A673 (cell line): ENCODE measurements at places on chromosomes 2 and 18.

- no peak for DNase-seq
- no peak overlapping the region for H3K4me3 ChIP-seq
- H3K27ac ChIP-seq, result no peak overlapping the region
- no peaks in the 10 kb centered on the region for H3K36me3 ChIP-seq
Measured at GRCh38 chr2:1727101-1727771, 17.1 kb downstream of the PXDN start.

GRCh38 chr2:240479111-240479501 is 43.6 kb downstream of the GPC1 start:
- DNase-seq, result no peak
- no peaks in the 10 kb centered on the region for H3K27me3 ChIP-seq
- H3K4me1 ChIP-seq, result no peaks in the 10 kb centered on the region
- H3K36me3 ChIP-seq, result no peaks in the 10 kb centered on the region
- no peak overlapping the region for H3K4me3 ChIP-seq

DNA sequence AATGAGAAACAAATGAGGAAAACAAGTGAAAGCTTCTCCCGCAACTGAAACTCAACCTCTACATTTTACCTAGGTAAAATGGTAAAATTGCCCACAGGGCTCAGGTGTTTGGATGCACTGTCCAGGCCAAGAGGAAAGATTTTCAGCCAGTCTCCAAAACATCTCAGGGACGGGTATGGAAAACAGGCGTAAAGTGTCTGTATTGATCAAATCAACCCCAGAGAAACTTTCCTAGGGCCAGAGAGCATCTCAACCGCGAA is 361 bp upstream of the HAT1 start:
- H3K4me3 ChIP-seq, result peak overlapping the region; percentile 90
- H3K4me1 ChIP-seq, result peaks cover 11% of the 10 kb centered on the region
- no peaks in the 10 kb centered on the region for H3K27me3 ChIP-seq
- peak overlapping the region; percentile 98 for H3K27ac ChIP-seq

DNA sequence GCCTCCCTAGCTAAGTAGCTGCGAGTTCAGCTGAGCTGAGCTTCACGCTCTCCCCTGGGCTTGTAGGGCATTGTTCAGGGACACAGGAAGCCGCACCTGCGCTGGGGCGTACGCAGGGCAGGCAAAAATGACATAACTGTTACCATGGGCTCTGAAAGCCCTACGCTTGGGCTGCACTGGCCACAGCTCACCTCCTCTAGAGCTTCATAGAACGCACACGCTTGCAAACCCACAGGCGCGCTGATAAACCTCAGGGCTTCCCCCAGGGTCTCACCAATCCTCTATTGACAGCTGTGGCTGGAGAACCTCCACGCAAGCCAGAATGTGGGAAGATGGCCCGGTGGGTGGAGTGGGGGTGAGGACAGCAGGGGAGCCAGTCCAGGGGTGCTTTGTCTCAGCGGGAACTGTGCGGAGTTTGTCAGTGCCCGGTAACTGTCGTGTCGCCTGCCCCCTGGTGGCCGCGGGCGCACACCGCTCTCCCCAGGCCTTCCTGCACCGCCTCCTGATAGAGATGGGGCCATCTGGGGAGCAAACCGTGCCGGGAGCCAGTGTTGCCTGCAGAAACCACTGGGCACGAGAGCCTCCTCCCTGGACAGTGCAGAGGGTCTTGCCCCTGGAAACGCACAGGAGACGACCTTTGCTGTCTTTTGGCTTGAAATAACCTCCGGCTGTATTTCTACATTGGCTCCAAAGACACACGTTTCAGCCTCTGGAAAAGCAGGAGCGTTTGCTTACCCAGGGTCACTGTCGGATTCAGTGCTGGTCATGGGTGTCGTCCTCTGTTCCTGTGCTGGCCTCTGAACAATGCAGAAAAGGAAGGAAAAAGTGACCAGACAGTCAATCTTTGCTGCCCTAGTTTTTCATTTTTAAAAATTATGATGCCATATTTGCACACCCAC is 17.0 kb upstream of the CIDEA start:
- no peaks in the 10 kb centered on the region for H3K4me1 ChIP-seq
- H3K27me3 ChIP-seq, result peaks cover 13% of the 10 kb centered on the region
- DNase-seq, result peak; percentile 75

- peak; percentile 10 for DNase-seq
- no peaks in the 10 kb centered on the region for H3K36me3 ChIP-seq
- no peaks in the 10 kb centered on the region for H3K4me1 ChIP-seq
- H3K27ac ChIP-seq, result no peak overlapping the region
- H3K4me3 ChIP-seq, result no peak overlapping the region
Measured at GRCh38 chr2:169877398-169877797, 50.1 kb downstream of the UBR3 start.

DNA sequence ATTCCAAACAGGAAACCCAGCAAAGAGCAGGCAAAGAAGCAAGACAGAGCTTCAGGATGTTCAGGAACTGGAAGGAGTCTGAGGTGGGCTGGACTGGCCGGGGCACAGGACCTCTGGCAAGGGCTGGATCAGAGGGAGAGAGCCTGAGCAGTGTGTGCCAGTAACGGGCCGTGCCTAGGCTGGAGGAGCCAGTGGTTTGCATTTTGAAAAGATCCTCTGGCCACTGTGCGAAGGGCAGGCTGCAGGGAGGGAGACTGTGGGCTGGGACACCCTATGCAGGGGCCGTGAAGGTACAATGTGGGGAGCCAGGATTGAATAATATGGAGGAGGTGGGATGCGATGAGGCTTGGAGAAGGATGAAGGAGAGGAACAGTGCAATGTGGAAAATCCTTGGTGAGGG is 6.2 kb upstream of the SDC1 start:
- no peak overlapping the region for H3K4me3 ChIP-seq
- H3K27me3 ChIP-seq, result no peaks in the 10 kb centered on the region
- no peak overlapping the region for H3K27ac ChIP-seq
- no peaks in the 10 kb centered on the region for H3K4me1 ChIP-seq
- H3K36me3 ChIP-seq, result no peaks in the 10 kb centered on the region
- no peak for DNase-seq

GRCh38 chr2:165122521-165122920 is 81.3 kb downstream of the SCN3A start:
- no peaks in the 10 kb centered on the region for H3K4me1 ChIP-seq
- no peak overlapping the region for H3K4me3 ChIP-seq
- H3K36me3 ChIP-seq, result no peaks in the 10 kb centered on the region
- DNase-seq, result no peak
- H3K27ac ChIP-seq, result no peak overlapping the region

DNA sequence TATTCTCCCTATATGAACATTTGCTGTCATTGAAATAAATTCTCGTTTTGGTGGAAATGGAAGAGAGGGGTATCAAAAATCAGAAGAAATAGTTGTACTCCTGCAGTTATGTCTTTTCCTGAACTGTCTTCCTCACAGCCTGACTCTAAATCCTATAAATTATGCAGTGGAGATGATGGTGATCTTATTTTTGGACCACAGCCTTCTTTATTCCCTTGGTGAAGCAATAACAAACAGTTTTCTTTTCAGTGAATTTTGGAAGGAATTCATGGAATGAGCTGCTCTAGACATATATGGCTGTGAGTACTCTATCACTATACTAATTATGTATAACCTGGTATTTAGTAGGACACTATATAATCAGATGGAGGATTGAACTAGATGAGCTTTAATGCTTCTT is 1.7 kb upstream of the SLC25A12 start:
- H3K4me3 ChIP-seq, result no peak overlapping the region
- H3K36me3 ChIP-seq, result no peaks in the 10 kb centered on the region
- DNase-seq, result no peak
- no peak overlapping the region for H3K27ac ChIP-seq
- peaks cover 6% of the 10 kb centered on the region for H3K4me1 ChIP-seq
- no peaks in the 10 kb centered on the region for H3K27me3 ChIP-seq

- no peaks in the 10 kb centered on the region for H3K27me3 ChIP-seq
- peak; percentile 40 for DNase-seq
- H3K36me3 ChIP-seq, result no peaks in the 10 kb centered on the region
- H3K4me3 ChIP-seq, result peak overlapping the region; percentile 92
- peaks cover 7% of the 10 kb centered on the region for H3K4me1 ChIP-seq
Measured at GRCh38 chr2:203532957-203533658, 2.0 kb downstream of the RAPH1 start.

- no peaks in the 10 kb centered on the region for H3K36me3 ChIP-seq
- no peaks in the 10 kb centered on the region for H3K27me3 ChIP-seq
- no peak overlapping the region for H3K4me3 ChIP-seq
- no peak for DNase-seq
Measured at GRCh38 chr18:79397830-79398761, 2.4 kb downstream of the NFATC1 start.

DNA sequence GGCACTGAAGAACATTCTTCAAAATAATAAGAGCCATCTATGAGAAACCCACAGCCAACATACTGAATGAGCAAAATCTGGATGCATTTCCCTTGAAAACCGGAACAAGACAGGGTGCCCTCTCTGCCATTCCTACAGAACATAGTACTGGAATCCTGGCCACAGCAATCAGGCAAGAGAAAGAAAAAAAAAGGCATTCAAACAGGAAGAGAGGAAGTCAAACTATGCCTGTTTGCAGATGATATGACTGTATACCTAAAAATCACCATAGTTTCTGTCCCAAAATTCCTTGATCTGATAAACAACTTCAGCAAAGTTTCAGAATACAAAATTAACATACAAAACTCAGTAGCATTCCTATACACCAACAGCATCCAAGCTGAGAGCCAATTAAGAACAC is 119.5 kb upstream of the PARD3B start:
- H3K4me3 ChIP-seq, result no peak overlapping the region
- H3K4me1 ChIP-seq, result no peaks in the 10 kb centered on the region
- H3K36me3 ChIP-seq, result no peaks in the 10 kb centered on the region
- no peak overlapping the region for H3K27ac ChIP-seq
- no peak for DNase-seq

- no peak overlapping the region for H3K27ac ChIP-seq
- H3K4me3 ChIP-seq, result no peak overlapping the region
- H3K27me3 ChIP-seq, result no peaks in the 10 kb centered on the region
- peak; percentile 66 for DNase-seq
- peaks cover 46% of the 10 kb centered on the region for H3K4me1 ChIP-seq
Measured at GRCh38 chr18:70491734-70492348, 203.0 kb downstream of the SOCS6 start.

GRCh38 chr18:58996131-58996641 is 131.5 kb downstream of the ZNF532 start:
- H3K27me3 ChIP-seq, result no peaks in the 10 kb centered on the region
- no peak overlapping the region for H3K4me3 ChIP-seq
- H3K4me1 ChIP-seq, result peaks cover 71% of the 10 kb centered on the region
- H3K36me3 ChIP-seq, result no peaks in the 10 kb centered on the region
- H3K27ac ChIP-seq, result peak overlapping the region; percentile 63

- no peaks in the 10 kb centered on the region for H3K36me3 ChIP-seq
- H3K27ac ChIP-seq, result no peak overlapping the region
- DNase-seq, result no peak
- H3K4me3 ChIP-seq, result no peak overlapping the region
- H3K27me3 ChIP-seq, result no peaks in the 10 kb centered on the region
Measured at GRCh38 chr2:88811233-88811632, 119.8 kb downstream of the RPIA start.

DNA sequence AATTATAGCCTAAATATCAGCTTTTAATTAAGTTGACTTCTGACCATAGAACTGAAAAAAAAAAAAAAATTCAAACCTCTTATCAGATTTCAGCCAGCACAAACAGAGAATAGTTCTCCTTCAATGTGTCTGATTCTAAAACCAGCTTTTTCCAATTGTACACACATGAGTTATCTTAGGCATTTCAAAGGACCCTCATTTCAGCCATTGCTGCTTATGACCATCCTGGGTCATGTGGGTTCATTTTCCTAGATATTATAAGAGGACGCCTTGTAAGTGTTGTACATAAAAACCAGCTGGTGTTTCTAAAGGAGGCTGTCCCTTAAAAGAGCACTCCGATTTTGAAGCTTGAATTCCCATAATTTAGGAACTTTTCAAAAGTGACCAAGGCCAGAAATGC is 62.3 kb upstream of the DYNC1I2 start:
- H3K4me1 ChIP-seq, result no peaks in the 10 kb centered on the region
- no peaks in the 10 kb centered on the region for H3K36me3 ChIP-seq
- no peak for DNase-seq
- H3K27me3 ChIP-seq, result no peaks in the 10 kb centered on the region
- no peak overlapping the region for H3K27ac ChIP-seq

GRCh38 chr2:12068796-12069538 is 322.5 kb downstream of the LPIN1 start:
- H3K27me3 ChIP-seq, result no peaks in the 10 kb centered on the region
- H3K36me3 ChIP-seq, result no peaks in the 10 kb centered on the region
- H3K4me1 ChIP-seq, result peaks cover 16% of the 10 kb centered on the region
- no peak overlapping the region for H3K27ac ChIP-seq
- DNase-seq, result no peak
- no peak overlapping the region for H3K4me3 ChIP-seq

GRCh38 chr2:188952901-188953300 is 21.3 kb upstream of the COL3A1 start:
- no peak overlapping the region for H3K27ac ChIP-seq
- H3K36me3 ChIP-seq, result no peaks in the 10 kb centered on the region
- no peaks in the 10 kb centered on the region for H3K27me3 ChIP-seq
- no peak for DNase-seq

GRCh38 chr18:61679836-61680235 is 213.0 kb downstream of the RNF152 start:
- no peak overlapping the region for H3K27ac ChIP-seq
- no peaks in the 10 kb centered on the region for H3K4me1 ChIP-seq
- no peaks in the 10 kb centered on the region for H3K36me3 ChIP-seq
- H3K4me3 ChIP-seq, result no peak overlapping the region
- H3K27me3 ChIP-seq, result no peaks in the 10 kb centered on the region

DNA sequence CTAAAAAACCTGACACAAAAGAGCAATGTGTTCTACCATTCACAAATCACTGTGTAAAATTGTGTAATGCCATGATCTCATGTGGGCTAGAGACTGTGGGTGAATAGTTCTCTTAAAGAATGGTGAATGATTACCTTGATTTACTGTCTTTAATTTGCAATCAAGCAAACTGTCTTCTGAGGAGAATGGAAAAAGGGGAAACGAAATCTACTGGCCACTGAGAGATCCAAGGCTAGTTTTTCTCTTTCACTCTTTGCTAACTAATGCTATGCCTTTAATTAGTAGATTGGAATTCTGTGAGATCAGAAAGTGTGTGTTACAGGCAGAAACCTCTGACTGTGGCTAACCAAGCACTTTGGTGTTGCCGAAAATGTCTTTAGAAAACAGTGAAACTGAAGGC is 422.7 kb downstream of the TGIF1 start:
- H3K4me3 ChIP-seq, result peak overlapping the region; percentile 49
- DNase-seq, result peak; percentile 74
- H3K27me3 ChIP-seq, result no peaks in the 10 kb centered on the region
- H3K27ac ChIP-seq, result peak overlapping the region; percentile 88
- peaks cover 74% of the 10 kb centered on the region for H3K4me1 ChIP-seq
